Motor neuron (in vitro differentiated cells): ENCODE measurements at places on chromosomes 1 and 21. TPM values are rescaled to one million over a fixed set of nuclear protein-coding genes. Genes with fewer than 3 reads are reported as not detected.

- no peak for ATAC-seq
These were observed 10.5 kb downstream of the FAM76A start for GRCh38 chr1:27736252-27736651.

- peak; percentile 18 for ATAC-seq
These were observed 29.8 kb downstream of the MEGF6 start for GRCh38 chr1:3581296-3582036.

DNA sequence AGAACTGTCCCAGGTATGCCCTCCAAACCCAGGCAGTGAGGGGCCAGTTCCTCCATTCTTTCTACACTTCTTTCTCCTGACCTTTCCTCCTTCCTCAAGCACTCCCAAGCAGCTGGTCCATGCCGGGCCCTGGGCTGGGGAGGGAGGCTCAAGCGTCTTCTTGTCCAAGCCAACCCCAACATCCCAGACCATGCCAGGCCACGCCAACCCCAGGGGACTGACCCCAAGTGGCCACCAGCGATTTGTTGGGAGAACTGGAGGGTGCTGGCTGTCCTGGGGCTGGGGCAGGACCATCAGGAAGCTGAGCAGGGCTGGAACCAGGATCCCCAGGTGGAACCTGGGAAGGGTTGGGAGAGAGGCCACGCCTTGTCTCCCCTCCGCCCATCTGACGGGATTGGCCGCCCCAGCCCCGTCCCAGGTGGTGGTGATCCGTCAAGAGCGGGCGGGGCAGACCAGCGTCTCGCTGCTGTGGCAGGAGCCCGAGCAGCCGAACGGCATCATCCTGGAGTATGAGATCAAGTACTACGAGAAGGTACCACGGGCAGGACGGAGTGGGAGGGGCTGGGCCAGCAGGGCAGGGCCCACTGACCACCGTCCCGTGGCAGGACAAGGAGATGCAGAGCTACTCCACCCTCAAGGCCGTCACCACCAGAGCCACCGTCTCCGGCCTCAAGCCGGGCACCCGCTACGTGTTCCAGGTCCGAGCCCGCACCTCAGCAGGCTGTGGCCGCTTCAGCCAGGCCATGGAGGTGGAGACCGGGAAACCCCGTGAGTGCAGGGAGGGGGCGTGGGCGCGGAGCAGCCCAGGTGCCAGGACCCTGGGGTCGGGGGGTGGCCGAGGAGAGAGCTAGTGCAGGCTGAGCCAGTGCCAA, 29.9 kb downstream of the EPHA8 start:
- ATAC-seq, result peak; percentile 32

- ATAC-seq, result peak; percentile 47
These were observed 76.8 kb upstream of the SOX13 start for GRCh38 chr1:203996126-203996525.

- peak; percentile 26 for ATAC-seq
These were observed 120.9 kb upstream of the COL6A1 start for GRCh38 chr21:45860493-45861155.

DNA sequence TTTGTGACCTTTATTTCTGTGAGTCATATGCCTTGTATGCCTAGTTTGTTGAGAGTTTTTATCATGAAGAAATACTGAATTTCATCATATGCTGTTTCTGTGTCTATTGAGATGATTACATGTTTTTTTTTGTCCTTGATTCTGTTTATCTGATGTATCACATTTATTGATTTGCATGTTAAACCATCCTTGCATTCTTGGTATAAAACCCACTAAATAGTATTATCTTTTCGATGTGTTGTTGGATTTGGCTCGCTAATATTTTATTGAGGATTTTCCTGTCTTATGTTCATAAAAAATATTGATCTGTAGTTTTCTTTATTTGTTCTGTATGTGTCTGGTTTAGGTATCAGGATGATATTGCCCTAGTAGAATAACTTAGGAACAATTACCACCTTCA, 164.7 kb upstream of the CHRM3 start:
- no peak for ATAC-seq

DNA sequence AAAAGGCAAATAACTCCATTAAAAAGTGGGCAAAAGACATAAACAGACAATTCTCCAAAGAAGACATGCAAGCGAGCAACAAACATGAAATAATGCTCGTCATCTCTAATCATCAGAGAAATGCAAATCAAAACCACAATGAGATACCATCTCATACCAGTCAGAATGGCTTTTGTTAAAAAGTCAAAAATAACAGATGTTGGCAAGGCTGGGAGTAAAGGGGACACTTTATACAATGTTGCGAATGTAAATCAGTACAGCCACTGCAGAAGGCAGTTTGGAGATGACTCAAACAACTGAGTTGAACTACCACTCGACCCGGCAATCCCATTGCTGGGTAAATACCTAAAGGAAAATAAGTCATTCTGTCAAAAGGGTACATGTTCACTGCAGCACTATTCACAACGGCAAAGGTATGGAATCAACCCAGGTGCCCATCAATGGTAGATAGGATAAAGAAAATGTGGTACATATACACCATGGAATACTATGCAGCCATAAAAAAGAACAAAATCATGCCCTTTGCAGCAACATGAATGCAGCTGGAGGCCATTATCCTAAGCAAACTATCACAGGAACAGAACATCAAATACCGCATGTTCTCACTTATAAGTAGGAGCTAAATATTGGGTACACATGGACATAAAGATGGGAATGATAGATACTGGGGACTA, 25.9 kb downstream of the TSPAN2 start:
- no peak for ATAC-seq

DNA sequence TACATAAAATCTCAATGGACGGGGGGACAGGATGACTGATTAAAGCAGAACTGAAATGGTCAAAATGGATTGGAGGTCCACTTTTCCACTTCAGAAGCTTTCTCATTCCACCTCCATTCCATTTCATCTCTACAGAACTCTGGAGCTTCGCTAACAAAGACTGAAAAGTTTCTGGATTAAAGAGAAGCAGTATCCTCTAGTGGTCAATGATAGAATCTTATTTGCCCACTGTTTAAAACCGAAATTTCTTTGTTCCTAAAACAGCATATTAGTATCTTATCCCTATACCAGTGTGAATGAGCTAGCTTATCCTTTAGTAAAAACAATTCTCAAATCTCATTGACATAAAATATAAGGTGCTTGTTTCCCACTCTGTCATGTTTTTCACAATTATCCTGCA, 890.6 kb downstream of the KCNT2 start:
- peak; percentile 71 for ATAC-seq

DNA sequence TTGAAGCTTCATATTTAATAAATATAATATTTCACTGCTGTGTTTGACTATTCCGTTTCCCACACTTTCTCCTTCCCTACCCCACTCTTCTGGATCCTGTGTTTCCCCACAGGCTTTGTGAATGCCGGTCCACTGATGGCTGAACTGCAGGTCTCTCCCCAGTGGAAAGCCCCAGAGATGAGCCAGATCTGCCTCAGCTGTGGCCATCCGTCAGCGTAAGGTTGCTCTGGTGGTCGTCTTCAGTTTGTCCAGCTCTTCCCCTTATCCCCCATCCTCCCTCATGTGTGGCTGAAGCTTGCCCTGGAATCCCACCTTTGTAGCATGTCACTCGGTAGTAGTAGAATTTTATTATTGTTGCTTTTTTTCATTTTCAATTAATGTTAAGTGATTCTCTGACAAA, 11.4 kb downstream of the SMAP2 start:
- no peak for ATAC-seq

- ATAC-seq, result no peak
These were observed 1.8 kb upstream of the ZNF362 start for GRCh38 chr1:33254491-33254890.

DNA sequence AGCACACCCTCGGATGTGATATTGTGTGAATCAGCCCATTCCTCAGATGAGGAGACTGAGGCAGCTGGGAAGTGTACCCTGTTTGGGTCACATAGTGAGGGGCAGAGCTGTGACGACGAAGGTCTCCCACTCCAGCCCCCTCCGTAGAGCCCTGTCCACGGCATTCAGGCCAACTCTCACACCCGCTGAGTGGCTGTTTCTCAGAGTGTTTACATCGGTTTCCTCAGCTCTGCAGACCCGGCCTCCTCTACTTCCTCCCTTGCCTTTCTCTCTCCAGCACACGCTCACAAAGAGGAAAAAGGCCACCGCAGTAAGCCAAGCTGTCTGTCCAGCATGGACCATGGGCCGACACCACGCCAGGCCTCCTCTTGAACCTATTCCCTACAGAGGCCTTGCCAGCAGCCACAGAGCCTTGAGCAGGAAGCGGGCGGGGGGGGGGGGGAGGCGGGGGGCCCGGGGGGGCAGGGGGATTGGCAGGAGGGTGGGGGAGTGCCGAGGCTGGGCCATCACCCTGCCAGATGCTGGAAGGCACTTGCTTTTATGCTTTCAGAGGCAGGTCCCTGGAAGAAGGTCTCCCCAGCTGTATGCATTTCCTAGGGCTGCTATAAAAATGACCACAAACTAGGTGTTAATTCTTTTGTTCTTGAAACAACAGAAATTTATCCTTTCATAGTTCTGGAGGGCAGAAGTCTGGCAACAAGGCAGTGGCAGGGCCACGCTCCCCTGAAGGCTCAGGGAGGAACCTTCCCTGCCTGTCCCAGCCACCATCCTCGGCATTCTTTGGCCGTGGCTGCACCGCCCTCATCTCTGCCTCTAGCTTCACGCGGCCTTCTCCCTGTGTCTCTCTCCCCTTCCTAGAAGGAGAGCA, 178.4 kb downstream of the PSMG1 start:
- peak; percentile 44 for ATAC-seq

DNA sequence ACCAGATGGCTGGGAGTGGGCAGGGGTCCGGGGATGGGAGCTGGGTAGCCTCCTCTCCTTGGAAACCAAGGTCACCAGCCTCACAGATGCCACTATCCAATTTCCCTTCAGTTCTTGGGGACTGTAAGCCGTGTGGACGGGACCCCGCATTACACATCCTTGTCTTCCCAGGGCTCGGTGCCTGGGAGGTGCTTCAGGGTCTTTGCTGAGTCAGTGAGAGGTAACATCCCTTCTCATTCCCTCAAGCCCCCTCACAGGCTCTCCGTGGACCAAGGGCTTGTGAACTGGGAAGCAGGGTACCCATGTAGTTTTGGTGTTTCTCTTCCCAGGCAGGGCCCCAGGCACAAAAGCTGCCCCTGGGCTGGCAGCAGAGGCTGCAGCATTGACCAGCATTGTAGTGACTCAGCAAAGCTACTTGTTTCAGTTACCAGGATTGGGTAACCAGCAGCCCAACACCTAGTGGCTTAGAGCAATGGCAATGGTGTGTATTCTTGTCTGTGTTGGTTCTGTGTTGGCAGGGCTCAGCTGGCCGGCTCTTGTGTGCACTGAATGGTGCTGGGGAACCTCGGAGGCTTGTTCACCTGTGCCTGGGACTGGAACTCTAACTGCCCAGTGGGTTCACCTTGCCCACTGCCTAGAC, 24.6 kb upstream of the PCBP3 start:
- ATAC-seq, result no peak

The APOBEC4 gene
- 0.41 and 0.42 TPM in 2 replicates for total RNA-seq

The SLC25A34 gene
- total RNA-seq, result 1.1 and 1.2 TPM in 2 replicates

The PLA2G2F gene
- total RNA-seq, result 1.3 and 1.7 TPM in 2 replicates

The PRELP gene
- 0.23 and 0.63 TPM in 2 replicates for total RNA-seq

The FAM163A gene
- 2.4 and 3.0 TPM in 2 replicates for total RNA-seq

The PDZK1 gene
- 0.59 and 0.83 TPM in 2 replicates for total RNA-seq

The TSSK3 gene
- 2.8 and 3.9 TPM in 2 replicates for total RNA-seq

The NIBAN1 gene
- total RNA-seq, result 8.3 and 9.3 TPM in 2 replicates

The SMIM1 gene
- 2.5 and 2.7 TPM in 2 replicates for total RNA-seq

The TMPRSS15 gene
- 0.67 and 1.00 TPM in 2 replicates for total RNA-seq

The PERM1 gene
- 0.20 and 0.43 TPM in 2 replicates for total RNA-seq

The ANXA9 gene
- total RNA-seq, result 0.86 and 0.97 TPM in 2 replicates

The OR10J1 gene
- total RNA-seq, result 0.05 TPM in 1 of 2 replicates, not detected in the other
